ENCODE measurements at places on chromosomes 4 and X.

- peak; percentile 4 for DNase-seq
Observed at GRCh38 chr4:80989921-80990544, 40.5 kb upstream of the BMP3 start.

DNA sequence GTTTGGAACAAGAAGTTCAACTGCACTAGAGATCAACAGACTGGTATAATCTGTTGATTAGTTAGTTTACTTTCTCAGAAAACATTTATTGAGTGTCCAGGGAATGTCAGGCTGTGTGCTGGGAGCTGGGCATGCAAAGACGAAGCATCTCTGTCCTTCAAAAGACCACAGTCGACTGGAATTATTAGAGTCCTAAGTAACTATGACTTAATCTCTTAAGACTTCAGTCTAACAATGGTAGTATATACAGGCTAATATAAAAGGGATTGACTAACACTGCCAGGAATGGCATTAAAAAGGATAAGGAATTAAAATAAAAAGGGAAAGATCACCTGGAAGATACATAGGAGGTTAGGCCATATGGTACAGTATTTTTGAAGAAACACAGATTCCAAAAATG lies 128.7 kb downstream of the WDFY3 start:
- DNase-seq: no peak

DNA sequence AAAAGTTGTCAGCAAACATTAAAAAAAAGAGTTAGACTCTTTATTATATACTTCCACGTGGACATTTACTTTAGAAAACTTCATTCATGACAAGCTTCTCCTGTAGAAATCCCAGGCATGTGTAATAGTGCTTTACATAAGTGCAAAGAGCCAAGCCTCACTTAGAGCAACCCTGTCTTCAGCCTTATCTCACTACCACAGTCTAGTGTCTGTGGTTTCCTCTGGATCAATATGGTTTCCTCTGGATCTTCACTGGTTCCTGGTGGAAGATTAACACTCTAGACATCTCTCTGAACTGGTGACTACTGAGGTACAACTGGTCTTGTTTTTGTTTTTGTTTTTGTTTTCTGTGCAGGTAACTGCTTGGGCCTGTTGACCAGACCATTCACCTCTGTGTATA lies 18.4 kb upstream of the ARMCX5 start:
- DNase-seq: no peak

DNA sequence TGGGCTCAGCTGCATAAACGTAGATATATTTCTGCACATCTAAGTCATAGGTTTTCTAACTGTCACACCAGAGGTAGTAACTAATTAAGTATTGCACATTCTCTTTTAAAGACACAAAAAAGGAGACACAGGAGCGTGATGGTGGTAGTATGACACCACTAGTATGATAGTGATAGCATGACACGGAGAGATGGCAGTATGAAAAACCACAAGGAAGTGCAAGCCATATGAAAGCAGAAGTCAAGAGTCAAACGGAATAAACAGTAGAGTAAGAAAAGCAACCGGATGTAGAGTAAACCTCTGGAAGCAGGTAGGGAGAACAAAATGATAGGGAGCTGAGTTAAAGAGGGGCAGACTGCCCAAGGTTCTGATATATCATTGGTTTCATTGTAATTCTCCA lies 382.2 kb upstream of the INTU start:
- DNase-seq: no peak

GRCh38 chr4:174996079-174996478 lies 77.9 kb downstream of the ADAM29 start:
- DNase-seq: no peak

DNA sequence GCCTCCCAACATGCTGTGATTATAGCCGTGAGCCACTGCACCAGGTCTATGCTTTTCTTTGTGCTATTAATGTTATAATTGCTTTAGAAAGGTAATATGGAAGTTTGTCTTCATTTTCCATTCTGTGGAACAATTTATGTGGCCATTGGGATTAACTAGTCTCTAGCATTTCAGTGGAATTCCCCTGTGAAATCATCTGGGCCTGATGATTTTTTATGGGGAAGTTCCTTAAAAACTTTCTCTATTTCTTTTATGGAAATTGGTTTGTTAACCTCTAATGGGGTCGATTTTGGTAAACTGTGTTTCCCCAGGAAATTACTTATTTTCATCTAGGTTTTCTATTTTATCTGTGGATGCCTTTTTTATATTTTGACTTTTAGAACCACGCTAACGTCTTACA lies 11.3 kb downstream of the TIMP1 start:
- no peak for DNase-seq

DNA sequence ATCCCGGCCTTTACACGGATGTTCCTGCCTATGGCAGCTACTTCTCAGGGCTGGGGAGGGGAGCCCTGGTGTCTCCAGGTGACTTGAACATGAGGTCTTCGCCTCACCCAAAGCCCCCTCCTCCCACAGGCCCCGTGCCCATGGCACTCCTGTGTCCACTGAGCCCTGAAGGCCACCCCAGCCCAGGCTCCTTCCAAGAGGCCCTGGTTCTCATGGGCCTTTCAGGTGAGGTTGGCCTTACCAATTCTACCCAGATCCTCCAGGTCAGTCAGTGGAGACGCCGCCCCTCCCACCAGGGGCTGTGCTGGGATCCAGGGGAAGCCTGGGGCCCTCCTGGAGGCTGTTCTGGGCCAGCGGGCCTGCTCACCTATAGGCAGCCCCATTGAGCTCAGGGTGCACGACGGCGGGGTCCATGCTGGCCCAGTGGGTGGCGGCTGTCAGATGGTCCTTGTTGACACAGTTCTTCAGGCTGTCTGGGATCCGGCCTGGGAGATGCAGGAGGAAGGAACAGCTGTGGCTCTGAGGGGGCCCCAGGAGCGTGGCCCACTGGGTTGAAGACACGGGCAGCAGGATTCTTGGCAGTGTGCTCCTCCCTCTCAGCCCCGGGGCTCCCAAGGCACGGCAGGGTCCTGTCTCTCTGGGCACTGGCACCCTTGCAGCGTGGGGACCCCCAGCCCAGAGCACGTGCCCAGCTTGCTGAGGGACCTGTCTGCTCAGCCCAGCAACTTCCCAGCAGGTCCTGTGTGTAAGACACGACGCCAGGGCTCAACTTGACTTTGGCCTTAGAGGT lies 36.2 kb downstream of the CTBP1 start:
- no peak for DNase-seq

DNA sequence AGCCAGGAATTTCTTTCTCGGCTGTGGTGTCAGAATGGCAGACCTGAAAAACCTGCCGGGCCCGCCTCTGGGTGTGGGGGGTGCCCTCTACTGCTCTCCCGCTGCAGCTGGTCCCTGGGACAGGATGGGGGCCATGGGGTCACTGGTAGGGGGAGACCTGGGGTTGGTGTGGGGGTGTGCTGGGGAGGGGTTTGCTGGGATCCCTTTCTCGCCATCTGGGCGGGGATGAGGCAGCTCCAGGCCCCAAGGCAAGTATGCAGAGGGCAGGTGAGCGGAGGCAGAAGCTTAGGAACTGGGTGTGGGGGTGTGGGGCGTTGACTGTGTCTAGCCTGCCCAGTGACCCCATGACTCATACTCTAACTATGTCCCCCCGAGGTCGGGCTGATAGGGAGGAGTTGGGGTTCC lies 884 bp downstream of the CCDC120 start:
- DNase-seq: no peak

DNA sequence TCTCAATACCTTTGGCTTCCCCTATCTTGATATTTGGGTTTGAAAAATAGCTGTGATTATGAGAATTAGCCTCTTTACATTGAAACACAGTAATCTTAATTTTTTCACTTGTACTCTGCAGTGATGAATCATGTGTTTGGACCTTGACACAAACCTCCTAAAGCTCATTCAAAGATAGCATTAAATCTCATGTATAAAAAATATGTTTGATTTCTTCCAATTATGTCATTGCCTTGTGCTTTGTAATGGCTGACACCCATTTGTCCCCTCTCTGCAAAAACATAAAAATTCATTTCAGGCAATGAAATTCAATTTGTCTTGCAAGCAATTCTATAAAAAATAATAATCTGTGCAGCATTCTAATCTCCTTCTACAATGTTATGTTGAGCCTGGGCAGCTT lies 422.4 kb upstream of the BOD1L1 start:
- DNase-seq: no peak

DNA sequence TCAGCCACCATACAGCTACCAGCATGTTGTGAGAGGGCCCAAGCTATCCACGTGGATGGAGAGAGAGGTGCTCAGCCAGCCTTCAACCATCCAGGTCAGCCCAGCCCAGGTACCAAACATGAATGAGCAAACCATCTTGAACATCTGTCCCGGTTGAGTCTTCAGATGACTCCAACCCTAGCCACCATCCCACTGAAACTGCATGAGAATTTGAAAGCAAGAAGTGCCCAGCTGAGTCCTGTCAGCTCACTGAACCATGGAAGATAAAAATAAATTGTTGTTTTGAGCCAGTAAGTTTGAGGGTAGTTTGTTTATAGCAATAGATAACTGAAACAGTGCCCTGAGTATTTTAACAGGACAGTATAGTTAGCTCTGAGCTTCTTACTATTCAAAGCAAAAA lies 7.3 kb upstream of the SEL1L3 start:
- no peak for DNase-seq

DNA sequence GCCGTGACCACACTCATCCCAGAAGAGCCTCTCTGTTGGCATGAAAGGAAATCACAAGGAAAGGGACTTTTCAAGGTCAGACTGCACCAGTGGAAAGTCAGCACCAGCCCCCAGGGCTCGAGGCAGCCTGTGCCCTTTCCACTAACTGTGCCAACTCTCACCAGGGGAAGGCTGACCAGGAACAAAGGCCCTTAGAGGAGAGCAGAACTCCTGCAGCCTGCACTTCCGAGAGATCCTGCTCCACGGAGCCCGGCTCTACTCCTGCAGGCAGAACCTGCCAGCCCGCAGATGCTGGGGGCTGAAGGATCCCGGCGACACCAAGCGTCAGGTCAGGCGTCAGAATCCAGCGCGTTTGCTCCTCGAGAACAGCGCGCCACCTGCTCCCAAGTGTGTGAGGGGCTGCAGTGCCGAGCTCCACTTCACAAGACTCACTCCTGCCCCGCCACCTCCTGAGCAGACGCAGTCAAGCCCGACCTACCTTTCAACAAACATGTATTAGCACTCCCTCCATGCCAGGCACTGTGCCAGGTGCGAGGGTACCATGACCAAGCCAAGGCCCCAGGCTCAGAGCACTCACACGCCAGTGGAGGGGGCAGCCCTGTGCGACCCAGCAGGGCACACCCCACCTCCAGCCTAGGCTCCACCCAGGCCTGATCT lies 13.6 kb upstream of the HELT start:
- no peak for DNase-seq

GRCh38 chr4:78656968-78657445 lies 105.4 kb downstream of the ANXA3 start:
- no peak for DNase-seq

DNA sequence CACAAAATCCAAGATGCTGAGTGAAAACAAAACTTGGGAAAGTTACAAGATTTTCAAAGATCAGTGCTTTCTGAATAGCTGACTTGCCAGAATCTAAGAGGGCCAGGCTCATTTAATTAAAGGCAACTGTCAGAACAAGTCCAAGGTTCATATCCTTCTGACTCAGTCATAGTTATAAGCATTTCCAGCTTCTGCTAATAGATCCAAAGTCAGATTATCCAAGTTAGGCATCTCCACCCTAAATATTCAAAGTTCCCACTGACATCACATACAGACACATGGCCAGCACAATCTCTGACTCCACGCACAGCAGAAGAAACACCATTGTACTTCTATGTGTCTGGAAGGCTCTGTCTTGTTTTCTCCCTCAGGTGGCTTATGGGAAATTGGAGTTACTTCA lies 41.8 kb downstream of the GASK1B start:
- DNase-seq: no peak

GRCh38 chrX:37905436-37906147 lies 58.2 kb upstream of the DYNLT3 start:
- DNase-seq: peak; percentile 3

DNA sequence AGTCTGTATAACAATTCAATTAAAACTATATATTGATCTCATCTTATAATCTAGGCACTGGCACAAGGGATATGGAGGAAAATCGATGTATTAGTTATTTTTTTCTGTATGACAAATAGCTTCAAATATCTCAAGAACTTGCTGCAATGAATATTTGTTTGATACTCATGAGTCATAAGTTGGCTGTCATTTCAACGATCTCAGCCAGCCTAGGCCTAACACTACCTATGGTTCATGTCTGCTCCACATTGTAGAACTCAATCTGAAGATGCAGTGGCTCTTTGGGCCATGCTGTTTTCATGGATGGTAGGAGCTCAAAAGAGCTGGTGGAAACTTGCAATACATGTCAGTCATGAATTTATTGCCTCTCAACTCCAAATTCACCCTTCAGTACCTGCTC lies 44.7 kb downstream of the MAGEB17 start:
- DNase-seq: no peak

- no peak for DNase-seq
Observed at GRCh38 chr4:15888515-15888914, 50.0 kb downstream of the FGFBP1 start.

- no peak for DNase-seq
Observed at GRCh38 chrX:47751670-47752069, 85.0 kb upstream of the ZNF81 start.

GRCh38 chr4:172362569-172362968 lies 549.4 kb downstream of the GALNTL6 start:
- no peak for DNase-seq

DNA sequence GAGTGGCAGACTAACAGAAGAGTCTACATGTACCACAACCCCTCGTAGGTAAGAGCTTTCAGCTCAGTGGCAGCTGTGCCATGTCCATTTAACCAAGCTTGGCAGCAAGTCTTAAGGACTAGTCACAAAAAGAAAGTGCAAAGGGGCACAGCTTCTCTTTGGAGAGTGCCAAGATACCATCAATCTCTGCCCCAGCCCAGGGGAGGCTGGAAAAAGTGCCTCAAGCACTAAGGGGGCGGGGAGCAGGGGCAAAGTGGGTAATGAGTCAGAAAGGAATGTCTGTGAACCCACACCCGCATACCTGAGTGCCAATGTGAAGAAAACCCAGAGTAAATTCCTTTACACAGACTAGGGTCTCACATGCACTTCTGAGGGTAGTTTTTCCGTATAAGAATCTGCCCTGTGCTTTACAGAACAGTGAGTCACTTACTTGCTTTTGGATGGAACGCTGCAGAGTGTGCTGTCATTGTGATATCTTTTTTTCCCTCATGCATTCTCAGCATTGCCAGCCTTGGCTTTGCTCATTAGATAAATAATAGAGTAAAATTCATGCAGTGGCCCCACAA lies 219.8 kb downstream of the ZNF674 start:
- peak; percentile 65 for DNase-seq

- no peak for DNase-seq
Observed at GRCh38 chr4:34170946-34171345, 2073.4 kb downstream of the ARAP2 start.

- no peak for DNase-seq
Observed at GRCh38 chr4:1826531-1827350, 29.2 kb downstream of the LETM1 start.

DNA sequence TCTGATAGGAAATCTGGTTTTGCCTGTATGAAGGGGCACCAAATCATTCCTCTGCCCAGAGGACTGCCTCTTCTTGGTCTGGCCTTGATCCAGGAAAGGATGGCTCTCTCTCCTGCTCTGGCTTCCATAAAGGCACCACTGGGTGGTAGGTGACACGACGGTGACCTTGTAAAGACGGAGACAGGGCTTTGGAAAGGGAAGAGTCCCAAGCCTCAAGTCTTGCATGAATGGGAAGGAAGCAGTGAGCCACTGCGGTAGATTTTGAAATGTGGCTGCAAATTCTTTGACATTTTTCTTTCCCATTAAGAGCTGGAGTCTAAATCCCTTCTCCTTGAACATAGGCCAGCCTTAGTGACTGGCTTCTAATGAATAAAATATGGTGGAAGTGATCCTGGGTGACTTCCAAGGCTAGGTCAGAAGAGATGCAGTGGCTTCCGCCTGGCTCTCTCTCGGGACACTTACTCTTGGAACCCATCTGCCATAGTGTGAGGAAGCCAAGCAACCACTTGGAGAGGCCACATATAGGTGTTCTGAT lies 347.4 kb downstream of the BCOR start:
- no peak for DNase-seq
